ENCODE measurements at places on chromosomes 11 and 22.

GRCh38 chr11:88131764-88132470 is 43.3 kb downstream of the RAB38 start:
- DNase-seq, result no peak

DNA sequence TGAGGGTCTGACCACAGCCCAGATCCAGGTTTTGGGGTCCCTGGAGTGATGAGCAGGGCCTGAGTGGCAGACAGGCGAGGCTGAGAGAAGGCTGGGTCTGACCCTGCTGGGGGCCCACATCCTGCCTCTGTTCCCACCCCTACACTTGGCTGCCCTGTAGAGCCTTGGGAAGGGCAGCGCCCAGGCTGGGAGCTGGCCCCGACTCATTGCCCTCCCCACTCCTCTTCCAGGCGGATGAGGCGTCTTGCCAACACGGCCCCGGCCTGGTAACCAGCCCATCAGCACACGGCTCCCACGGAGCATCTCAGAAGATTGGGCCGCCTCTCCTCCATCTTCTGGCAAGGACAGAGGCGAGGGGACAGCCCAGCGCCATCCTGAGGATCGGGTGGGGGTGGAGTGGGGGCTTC is 4.9 kb downstream of the DERL3 start:
- DNase-seq, result no peak

- no peak for DNase-seq
These were observed 97.4 kb downstream of the BCR start for GRCh38 chr22:23277583-23278295.

GRCh38 chr22:48142388-48142787 is 1379.9 kb downstream of the TBC1D22A start:
- no peak for DNase-seq

GRCh38 chr11:124315052-124315451 is 1.3 kb upstream of the OR8D1 start:
- no peak for DNase-seq

DNA sequence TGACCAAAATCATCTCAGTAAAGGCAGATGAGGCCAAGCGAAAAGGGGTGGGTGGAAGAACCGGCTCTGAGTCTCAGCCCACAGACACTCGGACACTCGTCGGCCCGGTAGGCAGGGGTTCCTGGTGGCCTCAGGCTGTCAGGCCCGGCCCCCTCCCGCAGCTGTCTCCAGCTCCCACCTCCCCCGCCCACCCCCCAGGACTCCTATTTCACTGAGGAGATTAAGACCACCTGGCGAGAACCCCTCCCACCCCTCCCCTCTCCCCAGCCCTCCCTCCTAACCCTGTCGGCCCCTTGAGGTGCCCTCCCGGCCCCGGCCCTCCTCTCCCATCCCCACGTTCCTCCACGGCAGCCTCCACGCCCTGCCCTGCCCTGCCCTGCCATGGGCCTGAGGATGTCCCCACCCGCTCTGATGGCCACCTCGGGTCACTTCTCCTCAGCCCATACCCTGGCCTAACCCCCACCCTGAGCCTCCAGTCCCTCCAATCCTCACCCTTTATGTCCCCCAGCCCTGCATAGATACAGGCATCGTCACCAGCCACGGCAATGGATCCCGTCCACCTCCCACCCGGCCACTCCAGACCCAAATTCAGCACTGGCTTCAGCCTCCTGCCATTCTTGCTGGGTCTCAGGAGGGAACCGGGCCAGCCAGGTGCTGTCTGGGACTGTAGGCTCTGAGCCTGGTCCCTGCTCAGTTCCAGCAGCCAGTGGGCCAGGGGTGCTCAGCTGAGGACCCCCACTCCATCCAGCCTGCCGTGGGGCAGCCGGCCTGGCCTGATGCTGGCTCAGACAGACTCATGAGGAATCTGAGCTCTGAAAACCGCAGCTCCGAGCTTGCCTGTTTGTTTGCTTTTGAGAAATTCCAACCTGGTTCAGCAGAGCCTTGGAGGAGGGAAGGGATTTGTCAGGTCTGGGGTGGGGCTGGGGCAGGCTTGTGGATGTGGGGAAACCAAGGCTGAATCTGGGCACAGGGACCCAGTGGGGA is 9.8 kb upstream of the TBX1 start:
- no peak for DNase-seq

DNA sequence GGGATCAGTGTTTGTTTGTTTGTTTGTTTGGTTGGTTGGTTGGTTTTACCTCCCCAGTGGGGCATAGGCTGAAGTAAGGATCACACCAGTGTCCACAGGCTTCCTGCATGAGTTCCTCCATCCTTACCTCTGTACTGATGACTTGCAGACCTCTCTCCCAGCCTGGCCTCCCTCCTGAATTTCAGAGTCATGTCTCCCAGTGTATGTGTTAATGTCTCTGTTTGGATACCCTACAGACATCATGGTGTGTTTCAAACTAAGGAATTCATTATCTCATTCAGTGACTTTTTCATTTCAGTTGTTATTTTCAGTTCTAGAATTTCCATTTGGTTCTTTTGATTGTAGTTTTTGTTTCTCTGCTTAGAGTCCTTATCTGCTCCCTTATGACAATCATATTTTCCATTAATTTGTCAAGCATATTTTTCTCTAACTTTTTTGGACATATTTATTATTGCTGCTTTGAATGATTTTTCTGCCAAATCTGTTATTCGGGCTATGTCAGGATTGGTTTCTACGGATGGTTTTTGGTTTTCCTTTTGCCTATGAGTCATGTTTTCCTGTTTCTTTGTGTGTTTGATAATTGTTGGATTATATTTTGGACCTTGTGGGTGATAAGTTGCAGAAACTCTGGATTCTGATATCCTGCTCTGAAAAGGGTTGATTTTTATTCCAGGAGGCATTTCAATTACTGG is 23.6 kb downstream of the MYEOV start:
- no peak for DNase-seq

GRCh38 chr22:22111267-22111751 is 128.7 kb upstream of the TOP3B start:
- DNase-seq, result peak; percentile 56

- no peak for DNase-seq
These were observed 148.1 kb downstream of the DYNC2H1 start for GRCh38 chr11:103257360-103257759.

- DNase-seq, result peak; percentile 65
These were observed 3.7 kb downstream of the MAFF start for GRCh38 chr22:38205261-38206128.

DNA sequence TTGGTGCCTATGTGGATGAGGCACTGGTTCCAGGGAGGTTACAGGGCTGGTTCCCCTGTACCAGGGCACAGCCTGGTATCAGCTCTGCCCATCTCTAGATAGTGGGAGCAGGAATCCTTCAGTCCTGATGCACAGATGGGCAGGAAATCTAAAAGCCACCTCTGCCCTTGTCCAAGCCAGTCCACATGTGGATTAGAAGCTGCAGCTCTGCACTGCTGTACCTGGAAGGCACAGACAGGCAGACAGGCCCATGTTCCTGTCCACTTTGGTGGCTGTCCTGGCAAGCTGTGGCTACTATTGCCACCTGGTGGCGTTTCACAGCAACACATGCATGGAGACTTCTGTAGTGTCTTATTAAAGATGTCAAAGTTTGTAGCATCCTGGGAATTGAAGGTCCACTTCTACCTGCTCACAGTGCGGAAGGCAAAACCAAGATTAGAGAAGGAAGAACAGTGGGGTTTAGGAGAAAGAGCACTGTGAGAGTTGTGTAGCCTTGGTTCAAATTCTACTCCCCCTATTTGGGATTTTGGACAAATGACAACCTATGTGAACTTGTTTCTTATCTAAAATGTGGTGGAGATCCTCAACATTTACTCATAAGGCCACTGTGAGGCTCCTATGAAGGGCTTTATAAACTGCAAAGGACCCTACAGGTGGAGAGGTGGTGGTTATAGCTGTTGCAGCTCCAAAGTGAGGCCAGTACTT is 30.1 kb downstream of the NAV2 start:
- no peak for DNase-seq

Data from skeletal muscle cell (primary cell).